ENCODE measurements at places on chromosomes 3 and 15.
A peak's percentile ranks its signal among the peaks of the same experiment; 100 is the strongest.

DNA sequence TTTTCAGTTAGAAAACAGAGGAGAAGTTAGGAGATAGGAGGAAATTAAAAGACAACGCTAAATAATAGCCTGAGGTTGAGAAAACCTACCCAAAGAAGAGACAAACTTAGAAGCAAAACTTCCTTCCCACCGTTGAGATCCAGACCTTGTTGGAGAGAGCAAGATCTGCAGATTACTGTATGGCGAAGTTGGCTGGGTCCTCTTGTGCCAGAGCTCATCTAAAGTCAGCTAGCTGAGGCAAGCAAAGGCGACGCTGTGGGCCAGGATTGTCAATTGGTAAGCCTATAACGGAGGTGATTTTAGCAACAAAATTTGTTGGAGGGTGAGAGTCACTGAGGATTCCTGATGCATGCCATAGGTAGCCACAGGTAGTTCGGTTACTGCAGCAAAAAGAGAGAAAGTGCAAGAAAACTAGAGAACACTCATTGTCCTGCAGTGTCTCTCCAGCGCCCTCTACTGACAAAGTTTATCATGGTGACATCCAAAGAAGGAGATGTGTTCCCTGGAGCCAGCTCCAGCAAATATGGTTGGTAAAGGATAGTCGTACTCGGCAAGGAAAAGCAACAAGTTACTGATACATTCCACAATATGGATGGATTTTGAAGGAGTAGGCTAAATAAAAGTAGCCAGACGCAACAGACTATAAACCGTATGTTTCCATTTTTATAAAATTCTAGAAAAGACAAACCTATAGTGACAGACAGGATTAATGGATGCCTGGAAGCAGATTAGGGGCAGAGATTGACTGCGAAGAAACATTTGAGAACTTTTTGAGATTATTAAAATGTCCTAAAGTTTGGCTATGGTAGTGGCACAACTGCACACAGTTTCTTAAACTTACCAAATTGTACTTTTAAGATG lies 9.8 kb upstream of the OR5K4 start:
- peak; percentile 53 for DNase-seq

- no peak for DNase-seq
Observed at GRCh38 chr15:80275961-80276360, 23.9 kb upstream of the CTXND1 start.

DNA sequence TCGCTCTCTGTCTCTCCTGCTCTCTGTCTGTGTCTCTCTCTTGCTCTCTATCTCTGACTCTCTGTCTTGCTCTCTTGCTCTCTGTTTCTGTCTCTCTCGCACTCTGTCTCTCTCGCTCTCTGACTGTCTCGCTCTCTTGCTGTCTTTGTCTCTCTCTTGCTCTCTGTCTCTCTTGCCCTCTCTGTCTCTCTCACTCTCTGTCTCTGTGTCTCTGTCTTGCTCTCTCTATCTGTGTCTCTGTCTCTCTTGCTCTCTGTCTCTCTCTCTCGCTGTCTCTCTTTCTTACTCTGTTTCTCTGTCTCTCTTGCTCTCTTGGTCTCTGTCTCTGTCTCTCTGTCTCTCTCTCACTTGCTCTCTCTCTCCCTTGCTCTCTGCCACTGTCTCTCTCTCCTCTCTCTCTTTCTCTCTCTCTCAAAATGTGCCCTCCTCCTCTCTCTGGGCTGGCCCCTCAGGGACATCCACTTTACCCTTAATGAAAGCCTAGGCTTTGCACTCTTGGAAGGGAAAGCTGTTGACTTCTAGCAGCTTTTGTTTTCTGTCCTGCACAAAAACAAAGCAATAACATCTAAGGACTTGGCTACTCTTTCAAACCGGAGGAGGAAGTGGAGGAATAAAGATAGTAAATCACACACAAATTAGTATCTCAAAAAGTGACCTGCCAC lies 73.9 kb upstream of the NR2E3 start:
- DNase-seq, result no peak

DNA sequence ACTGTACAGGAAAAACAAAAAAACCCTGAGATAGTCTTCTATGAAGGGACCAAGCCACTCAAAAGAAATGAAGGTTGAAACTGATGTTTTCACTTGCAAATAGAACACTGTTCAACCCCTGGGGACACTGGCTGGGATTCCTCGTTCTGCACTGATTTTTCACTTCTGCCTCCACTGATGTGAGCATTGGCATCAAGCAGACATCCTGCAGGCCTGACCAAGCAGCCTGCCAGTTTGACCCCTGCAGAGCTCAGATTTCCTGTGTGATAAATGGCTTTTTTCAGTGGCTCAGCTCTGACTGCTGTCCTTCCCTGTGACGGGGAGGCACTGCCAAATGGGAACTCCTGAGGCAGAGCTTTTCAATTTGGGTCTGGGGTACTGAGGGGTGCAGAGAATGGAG lies 50.0 kb downstream of the RASGRP1 start:
- no peak for DNase-seq

- DNase-seq, result no peak
Observed at GRCh38 chr3:175493301-175493700, 634.2 kb downstream of the NAALADL2 start.

Measured in CD4-positive, alpha-beta T cell treated with Interleukin-21 for 1 hour (primary cell).